Activated effector memory CD4-positive, alpha-beta T cell treated with anti-CD3 and anti-CD28 coated beads, Interleukin-2, amount 50 U/mL, for 16 hours (primary cell): ENCODE measurements at places on chromosomes 3 and 15.

- no peak for DNase-seq
Measured at GRCh38 chr3:149895339-149895738, 75.4 kb downstream of the PFN2 start.

- no peak for DNase-seq
Measured at GRCh38 chr3:187823746-187824145, 78.5 kb upstream of the BCL6 start.

DNA sequence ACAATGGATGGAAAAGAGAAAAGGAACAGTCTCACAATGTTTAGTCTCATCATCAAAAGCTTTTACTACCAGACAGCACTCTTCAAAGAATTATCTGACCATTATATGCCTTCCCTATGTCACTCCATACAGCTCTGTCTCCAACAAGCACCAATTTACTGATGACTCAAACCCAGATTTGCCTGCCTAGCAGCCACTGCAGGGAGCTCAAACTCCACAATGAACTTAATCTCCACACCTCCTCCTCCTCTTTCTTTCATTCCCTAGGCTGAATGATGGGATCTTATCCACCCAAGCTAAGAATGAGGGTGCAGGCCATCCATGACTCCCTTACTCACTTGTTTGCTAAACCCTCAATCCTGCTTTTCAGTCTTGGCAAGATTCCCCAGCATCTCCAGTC, 45.5 kb downstream of the NBEAL2 start:
- DNase-seq: no peak

GRCh38 chr15:60389261-60390077, 8.3 kb downstream of the ANXA2 start:
- peak; percentile 75 for DNase-seq

- no peak for DNase-seq
Measured at GRCh38 chr3:132980102-132980501, 58.1 kb upstream of the TMEM108 start.

GRCh38 chr3:135965129-135965505, 411 bp upstream of the PPP2R3A start:
- no peak for DNase-seq

DNA sequence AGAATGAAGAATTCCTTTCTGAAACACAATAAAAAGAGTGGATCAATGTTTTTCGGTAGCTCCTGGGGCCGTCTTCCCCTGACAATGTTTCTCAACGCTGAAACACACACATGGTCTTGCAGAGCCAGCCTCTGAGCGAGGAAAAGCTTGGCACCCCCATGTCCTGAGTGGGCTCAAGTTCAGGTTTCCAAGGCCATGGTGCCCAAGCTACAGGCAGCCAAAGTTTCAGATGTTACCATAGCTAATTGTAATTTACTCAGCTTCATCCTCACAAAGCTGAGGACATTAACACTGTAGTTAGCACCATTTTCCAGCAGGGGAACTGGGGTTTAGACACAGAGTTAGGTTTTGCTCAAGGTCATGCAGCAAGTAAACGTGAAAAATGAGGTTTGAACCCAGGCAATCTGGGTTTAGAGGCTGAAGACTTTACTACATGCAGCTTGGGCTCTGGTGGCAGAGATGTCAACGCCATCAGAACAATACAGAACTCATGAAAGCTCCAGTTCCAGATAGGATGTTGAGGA, 199.1 kb downstream of the TJP1 start:
- DNase-seq: no peak

GRCh38 chr3:167125612-167126407, 254.3 kb downstream of the ZBBX start:
- no peak for DNase-seq

GRCh38 chr3:102441832-102442231, 7.0 kb downstream of the ZPLD1 start:
- no peak for DNase-seq

- DNase-seq: no peak
Measured at GRCh38 chr3:11155341-11156025, 1.2 kb downstream of the HRH1 start.

GRCh38 chr15:85941186-85941855, 138.3 kb upstream of the AGBL1 start:
- DNase-seq: no peak

DNA sequence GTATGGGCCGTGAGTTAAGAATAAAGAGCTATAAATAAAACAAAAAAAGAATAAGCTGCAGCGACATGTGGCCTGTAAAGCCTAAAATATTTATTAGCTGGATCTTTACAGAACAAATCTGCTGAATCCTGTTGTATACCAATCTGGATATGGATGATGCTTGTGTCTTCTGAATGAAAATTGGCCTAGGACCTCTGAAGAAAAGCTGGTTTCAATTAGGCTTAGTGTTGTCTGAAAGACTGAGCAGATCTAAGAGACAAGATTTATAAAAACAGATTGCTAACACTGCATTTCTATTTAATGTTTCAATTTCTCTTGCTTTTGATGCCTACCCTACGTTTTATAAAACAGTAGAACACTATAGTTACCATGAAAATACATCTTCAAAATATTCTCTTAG, 57.9 kb downstream of the ST3GAL6 start:
- no peak for DNase-seq

GRCh38 chr3:171379281-171379680, 80.9 kb downstream of the TNIK start:
- DNase-seq: no peak

GRCh38 chr3:136194409-136195257, 1.5 kb downstream of the MSL2 start:
- DNase-seq: peak; percentile 89
